ENCODE measurements at places on chromosomes 1 and 21.

DNA sequence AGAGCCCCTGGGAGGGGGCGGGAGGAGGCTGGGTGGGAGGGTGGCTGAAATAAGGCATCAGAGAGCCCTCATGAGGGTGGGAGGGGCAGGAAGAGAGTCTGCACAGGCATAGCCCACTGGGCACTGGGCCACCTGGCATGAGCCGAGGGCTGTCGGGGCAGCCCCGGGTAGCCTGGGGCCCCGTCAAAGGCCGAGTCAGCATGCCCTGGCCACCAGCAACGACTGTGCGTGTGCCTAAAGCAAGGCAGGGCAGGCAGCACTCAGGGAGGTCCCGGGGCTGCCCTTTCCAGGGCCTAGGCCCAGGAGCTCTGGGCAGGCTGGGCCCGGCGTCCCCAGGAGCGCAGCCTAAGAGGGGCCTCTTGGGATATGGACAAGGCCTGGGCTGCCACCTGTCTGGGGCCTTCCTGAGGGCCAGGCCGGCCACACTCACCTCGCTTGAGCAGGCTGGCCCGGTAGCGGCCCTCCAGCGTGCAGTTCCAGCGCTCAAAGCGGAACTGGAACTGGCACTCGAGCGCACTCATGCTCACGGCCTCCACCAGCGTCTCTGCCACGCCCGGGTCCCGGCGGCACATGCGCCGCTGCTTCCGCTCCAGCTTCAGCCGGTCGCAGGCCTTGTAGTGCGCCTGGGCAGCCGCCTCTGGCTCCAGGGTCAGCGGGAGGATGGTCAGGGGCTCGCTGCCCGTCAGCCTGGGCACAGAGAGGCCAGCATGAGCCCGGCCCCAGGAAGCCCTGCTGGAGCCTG is 22.7 kb downstream of the WNT9A start:
- no peak overlapping the region for H3K27ac ChIP-seq
- H3K4me3 ChIP-seq: no peak overlapping the region
- H3K27me3 ChIP-seq: no peaks in the 10 kb centered on the region
- no peak for DNase-seq
- H3K36me3 ChIP-seq: no peaks in the 10 kb centered on the region
- H3K4me1 ChIP-seq: no peaks in the 10 kb centered on the region

GRCh38 chr1:226215239-226215638 is 8.2 kb upstream of the MIXL1 start:
- H3K4me1 ChIP-seq: peaks cover 13% of the 10 kb centered on the region
- H3K4me3 ChIP-seq: no peak overlapping the region
- no peaks in the 10 kb centered on the region for H3K27me3 ChIP-seq
- H3K27ac ChIP-seq: no peak overlapping the region
- H3K36me3 ChIP-seq: no peaks in the 10 kb centered on the region

DNA sequence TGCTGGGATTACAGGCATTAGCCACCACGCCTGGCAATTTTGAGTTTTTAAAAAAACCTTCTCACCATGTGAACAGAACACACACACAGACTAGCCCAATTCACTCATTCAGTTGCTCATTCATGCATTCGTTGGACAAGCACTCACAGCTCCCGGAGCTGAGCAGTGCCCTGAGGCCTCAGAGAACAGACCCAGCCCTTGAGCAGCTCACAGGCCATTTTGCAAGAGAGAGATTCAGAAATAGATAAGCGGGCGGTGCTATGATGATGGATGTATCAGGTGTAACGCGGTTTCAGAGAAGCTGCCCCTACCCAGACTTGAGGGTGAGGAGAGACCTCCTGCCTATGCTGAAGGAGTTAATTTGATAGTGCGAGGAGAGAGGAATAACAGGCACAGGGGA is 18.6 kb downstream of the PTAFR start:
- no peaks in the 10 kb centered on the region for H3K27me3 ChIP-seq
- H3K27ac ChIP-seq: no peak overlapping the region
- no peak overlapping the region for H3K4me3 ChIP-seq
- H3K4me1 ChIP-seq: no peaks in the 10 kb centered on the region
- no peaks in the 10 kb centered on the region for H3K36me3 ChIP-seq

DNA sequence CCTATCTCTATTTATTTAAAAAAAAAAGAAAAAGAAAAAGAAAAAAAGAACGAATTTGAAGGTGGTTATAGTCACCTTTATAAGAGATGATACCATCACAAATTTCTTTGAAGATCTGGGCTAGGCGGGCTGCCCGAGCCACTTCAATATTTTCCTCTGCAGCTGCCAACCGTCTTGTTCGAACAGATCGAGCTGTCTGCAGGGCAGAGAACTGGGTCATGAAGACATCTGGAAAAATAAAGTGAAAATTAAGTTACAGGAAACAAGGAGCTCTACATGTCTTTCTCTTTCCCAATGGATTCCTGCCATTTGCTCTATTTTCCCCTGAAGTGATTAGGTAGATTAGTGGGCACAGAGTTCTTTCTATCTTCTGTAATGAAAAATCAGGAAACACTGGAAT is 31.9 kb downstream of the RUSC1 start:
- H3K4me3 ChIP-seq: no peak overlapping the region
- peaks cover 35% of the 10 kb centered on the region for H3K36me3 ChIP-seq
- no peaks in the 10 kb centered on the region for H3K4me1 ChIP-seq
- no peak overlapping the region for H3K27ac ChIP-seq
- no peak for DNase-seq

DNA sequence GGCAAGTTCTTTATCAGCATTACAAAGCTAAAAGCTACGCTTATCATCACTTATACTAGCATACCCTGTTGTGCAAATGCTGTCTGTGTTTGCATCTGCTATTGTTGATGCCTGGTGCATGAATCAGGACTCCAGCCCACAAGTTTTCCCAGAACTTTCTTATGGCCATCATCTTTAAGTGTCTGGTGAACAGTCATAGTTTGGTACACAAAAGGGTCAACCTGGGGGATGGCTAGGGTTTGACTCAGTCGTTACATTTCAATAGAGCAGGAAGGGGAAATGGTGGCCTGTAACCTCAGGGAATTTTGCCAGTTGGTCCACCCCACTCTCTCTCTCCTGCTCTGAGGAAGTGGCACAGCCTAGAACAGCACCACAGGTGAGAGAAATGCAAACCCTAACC is 35.4 kb downstream of the SELL start:
- peaks cover 5% of the 10 kb centered on the region for H3K4me1 ChIP-seq
- H3K27me3 ChIP-seq: peaks cover 13% of the 10 kb centered on the region
- H3K27ac ChIP-seq: no peak overlapping the region
- DNase-seq: no peak

- no peak for DNase-seq
- H3K4me1 ChIP-seq: no peaks in the 10 kb centered on the region
- no peaks in the 10 kb centered on the region for H3K27me3 ChIP-seq
- H3K4me3 ChIP-seq: peak overlapping the region; percentile 73
- no peak overlapping the region for H3K27ac ChIP-seq
These were observed 103.9 kb downstream of the CASZ1 start for GRCh38 chr1:10692401-10693021.

- no peak for DNase-seq
- H3K27me3 ChIP-seq: no peaks in the 10 kb centered on the region
- H3K4me3 ChIP-seq: no peak overlapping the region
- no peak overlapping the region for H3K27ac ChIP-seq
These were observed 26.6 kb downstream of the MAP3K7CL start for GRCh38 chr21:29157080-29157479.

DNA sequence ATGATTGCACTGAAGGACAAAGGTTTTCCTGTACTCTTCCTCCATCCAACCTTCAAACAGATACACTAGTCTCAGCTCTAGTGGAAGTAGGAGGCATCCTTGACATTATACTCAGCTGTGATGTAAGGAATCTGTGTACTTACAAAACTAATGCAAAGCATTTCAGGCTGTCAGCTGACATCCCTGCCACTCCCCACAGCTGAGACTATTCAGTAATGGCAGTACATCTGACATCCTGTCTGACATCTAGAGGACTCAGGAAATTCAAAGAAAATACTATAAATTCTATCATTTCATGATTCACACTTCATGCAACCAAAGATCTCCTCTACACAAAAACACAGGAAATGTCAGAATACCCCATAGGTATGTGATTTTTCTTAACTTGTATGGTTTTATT is 325.8 kb downstream of the SMYD3 start:
- no peaks in the 10 kb centered on the region for H3K36me3 ChIP-seq
- no peak overlapping the region for H3K4me3 ChIP-seq
- no peak for DNase-seq
- H3K27ac ChIP-seq: no peak overlapping the region

- H3K36me3 ChIP-seq: peaks cover 11% of the 10 kb centered on the region
- no peaks in the 10 kb centered on the region for H3K27me3 ChIP-seq
- no peak overlapping the region for H3K4me3 ChIP-seq
- no peak for DNase-seq
- no peaks in the 10 kb centered on the region for H3K4me1 ChIP-seq
These were observed 18.5 kb downstream of the LUZP1 start for GRCh38 chr1:23150125-23150524.
